Glomerular endothelial cell (primary cell): ENCODE measurements at places on chromosomes 7 and 10.
A peak's percentile ranks its signal among the peaks of the same experiment; 100 is the strongest.

GRCh38 chr7:151559557-151560183, 40.0 kb upstream of the RHEB start:
- DNase-seq, result no peak

DNA sequence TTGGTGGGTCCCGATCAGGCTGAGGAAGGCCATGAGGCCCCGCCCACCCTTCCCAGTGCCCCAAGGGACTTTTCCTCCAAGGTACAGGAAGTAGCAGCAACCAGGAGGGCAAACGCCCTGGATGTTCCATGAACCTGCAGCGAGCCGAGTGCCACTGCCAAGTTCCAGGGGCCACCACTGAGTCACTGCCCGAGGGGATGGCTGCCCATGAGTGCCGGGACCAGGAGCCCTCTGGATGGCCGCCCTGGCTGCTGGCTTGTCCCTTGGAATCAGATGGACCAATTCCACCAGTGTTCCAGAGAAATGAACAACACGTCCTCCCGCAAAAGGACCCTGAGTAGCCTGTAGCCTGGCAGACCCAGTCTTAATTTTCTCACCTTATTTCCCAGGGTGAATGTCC, 74.2 kb downstream of the ZRANB1 start:
- DNase-seq, result no peak

DNA sequence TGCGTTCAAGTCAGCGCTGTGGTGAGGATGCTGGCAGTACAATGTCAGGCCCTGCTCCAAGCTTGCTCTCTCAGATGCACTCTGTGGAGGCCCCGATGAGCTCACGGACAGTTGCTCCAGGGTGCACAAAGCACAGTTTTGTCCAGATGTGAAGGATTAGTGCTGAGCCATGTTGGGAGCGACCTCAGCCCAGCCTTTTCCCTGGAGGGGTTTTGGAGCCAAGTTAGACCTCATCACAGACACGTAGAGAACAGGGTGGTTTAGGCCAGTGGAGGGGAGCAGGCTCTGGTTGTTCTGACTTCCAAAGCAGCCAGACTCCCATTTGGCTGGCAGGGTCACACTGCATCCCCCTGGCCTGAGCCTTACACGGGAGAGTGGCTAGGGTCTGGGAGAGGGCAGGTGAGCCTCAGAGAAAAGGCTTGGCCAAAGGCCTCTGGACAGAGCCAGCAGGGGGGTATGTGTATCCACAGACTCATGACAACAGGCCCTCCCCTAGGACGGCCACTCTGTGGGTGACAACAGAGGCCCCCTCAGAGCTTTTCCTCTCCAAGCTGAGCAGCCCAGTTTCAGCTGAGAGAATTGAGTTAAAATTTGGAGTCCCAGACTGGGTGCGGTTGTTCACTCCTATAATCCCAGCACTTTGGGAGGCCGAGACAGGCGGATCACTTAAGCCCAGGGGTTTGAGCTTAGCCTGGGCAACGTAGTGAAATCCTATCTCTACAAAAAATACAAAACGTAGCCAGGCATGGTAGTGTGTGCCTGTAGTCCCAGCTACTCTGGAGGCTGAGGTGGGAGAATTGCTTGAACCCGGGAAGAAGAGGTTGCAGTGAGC, 4.7 kb downstream of the PLAC9 start:
- no peak for DNase-seq

GRCh38 chr10:74088722-74089121, 61.9 kb downstream of the AP3M1 start:
- no peak for DNase-seq

DNA sequence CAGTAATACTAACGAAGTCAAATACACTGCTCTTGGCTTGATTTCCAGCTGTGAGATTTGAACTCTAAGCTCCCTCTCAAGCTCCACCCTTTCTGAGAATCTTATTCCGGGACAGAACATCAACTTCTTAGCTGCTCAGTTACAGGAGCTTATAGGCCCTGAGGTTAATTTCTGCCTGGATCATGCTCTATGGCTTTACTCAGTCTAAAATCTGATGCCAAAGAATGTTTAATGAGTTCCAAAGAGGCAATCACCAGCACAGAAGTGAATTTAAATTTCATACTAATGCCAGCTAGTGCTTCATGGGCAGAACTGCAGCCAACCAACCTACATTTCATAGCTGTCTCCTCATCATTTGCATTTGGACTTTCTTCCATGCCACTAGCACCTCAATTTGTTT, 707.2 kb downstream of the MAGI2 start:
- DNase-seq, result no peak

GRCh38 chr7:27890205-27890849, 150.4 kb downstream of the TAX1BP1 start:
- no peak for DNase-seq

GRCh38 chr7:28605427-28606085, 193.2 kb downstream of the CREB5 start:
- peak; percentile 63 for DNase-seq

GRCh38 chr7:135362871-135363270, 129.2 kb downstream of the STRA8 start:
- DNase-seq, result no peak

GRCh38 chr7:29793507-29793906, 12.8 kb upstream of the WIPF3 start:
- DNase-seq, result no peak

- no peak for DNase-seq
These were observed 44.5 kb downstream of the CH25H start for GRCh38 chr10:89162596-89162995.

GRCh38 chr7:18693406-18693805, 197.9 kb downstream of the HDAC9 start:
- no peak for DNase-seq

DNA sequence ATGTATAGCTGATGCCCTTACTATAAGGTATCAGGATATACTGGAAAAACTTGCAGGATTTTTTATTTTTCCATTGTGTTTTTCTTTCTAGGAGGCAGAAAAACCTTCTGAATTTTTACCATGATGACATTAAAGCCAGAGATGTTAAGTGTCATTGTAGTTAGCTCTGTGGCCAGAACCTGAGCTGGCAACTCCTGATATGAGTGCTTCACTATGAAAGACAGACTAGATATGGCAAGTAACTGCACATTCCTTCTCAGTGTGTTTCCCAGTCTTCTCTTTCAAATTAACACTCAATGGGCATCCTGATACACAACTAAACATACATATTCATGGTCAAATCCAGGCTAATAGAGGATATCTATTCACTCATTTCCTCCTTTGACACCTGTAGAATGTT, 166.2 kb downstream of the CTTNBP2 start:
- DNase-seq, result no peak

GRCh38 chr10:26914898-26915297, 54.1 kb upstream of the ABI1 start:
- no peak for DNase-seq

- no peak for DNase-seq
These were observed 13.3 kb downstream of the EMX2 start for GRCh38 chr10:117555863-117556262.

- DNase-seq, result no peak
These were observed 1.2 kb downstream of the FGF8 start for GRCh38 chr10:101774589-101775272.

DNA sequence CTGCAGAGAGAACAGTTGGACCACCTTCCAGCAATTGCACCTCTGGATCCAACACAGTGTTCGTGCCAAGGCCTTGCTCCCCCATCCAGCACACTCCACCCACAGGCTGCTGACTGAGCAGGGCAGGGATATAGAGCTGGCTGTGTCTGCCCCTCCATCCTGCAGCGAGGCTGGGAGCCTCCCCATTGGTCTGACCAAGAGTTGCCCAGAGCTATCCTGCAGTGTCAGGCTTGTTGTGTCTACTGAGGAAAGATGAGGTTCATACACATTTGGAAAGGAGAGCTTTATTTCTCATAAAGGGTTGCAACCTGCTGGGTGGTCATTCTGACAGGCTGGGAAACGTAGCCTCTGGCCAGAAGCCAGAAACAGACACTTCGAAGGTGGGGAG, 27.1 kb downstream of the PRF1 start:
- DNase-seq, result no peak
